Activated naive CD4-positive, alpha-beta T cell treated with Interleukin-2 at 50 U/mL for 16 hours (primary cell): ENCODE measurements at places on chromosomes 4 and X.

DNA sequence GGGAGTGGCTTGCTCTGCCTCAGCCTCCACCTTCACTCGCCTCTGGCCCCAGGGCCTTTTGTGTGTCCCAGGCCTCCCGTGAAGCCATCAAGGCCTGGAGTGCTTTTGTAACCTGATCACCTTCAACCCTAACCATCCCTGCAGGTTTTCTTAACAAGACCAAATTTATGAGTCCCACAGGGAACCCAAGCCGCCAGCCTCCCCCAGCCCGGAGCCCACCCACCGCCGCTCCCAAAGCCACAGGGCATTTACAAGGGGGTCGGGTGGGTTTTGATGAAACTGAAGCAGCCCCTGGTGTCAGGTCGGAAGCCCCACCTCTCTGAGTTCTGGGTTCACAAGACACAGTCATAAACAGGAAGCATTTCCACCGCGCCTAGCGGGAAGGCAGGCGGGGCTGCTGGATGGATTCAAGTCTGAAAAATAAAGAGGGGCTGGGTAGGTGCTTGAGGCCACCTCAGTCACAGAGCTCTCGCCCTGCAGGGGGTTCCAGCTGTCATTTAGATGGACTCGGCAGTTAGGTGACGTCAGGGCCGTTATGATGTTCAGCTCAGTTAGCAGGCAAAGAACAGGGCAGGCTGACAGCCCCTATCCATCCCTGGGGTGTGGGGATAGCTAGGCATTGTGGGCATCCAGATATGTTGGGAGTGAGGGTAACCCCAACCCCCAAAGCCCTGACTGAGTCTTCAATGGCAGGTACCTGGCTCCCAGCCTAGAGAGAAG lies 128.5 kb downstream of the BCOR start:
- peak; percentile 1 for DNase-seq

DNA sequence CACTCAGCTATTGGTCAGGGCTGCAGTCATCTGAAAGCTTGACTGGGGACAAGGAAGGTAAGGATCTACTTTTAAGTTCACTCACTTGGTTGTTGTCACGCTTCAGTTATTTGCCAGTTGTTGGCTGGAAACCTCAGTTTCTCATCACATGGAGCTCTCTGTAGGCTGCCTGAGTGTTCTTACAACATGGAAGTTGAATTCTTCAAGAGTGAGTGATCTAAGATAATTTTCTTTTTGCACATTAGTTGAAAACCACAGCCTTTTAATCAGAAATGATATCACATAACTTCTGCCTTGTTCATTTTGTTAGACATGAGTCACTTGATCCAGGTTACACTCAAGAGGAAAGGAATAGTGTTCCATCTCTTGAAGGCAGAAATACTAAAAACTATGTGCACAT lies 552.7 kb downstream of the RAPGEF2 start:
- no peak for DNase-seq

DNA sequence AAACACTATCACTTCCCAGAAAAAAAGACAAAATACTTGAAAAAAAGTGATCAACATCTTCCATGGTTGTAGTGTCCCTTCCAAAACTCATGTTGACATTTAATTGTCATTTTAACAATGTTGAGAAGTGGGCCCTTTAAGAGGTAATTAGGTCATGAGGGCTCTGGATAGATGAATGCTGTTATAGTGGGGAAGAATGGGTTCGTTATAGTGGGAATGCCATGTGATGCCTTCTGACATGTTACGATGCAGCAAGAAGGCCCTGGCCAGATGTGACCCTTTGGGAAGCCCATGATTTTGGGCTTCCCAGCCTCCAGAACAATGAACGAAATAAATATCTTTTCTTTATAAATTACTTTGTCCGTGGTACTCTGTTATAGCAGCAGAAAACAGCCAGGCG lies 4.0 kb upstream of the SLC10A6 start:
- DNase-seq: no peak

DNA sequence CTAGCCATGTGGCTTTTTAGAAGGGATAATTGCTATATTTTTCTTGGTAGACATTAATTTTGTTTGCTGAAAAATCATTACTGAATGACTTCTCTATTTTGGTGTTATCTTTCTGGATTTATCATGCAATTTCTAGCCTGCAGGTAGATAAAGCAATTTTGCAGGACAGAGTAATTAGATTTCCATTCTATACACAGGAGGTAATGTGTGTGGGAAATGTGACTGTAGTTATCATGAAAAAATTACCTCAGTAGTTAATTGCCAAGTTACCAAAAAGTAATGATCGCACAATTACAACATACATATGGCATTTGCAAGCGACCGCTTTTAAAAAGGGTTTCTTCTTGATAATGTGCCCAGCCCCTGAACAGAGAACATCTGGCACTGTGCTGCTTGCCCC lies 66.1 kb downstream of the KIT start:
- no peak for DNase-seq

DNA sequence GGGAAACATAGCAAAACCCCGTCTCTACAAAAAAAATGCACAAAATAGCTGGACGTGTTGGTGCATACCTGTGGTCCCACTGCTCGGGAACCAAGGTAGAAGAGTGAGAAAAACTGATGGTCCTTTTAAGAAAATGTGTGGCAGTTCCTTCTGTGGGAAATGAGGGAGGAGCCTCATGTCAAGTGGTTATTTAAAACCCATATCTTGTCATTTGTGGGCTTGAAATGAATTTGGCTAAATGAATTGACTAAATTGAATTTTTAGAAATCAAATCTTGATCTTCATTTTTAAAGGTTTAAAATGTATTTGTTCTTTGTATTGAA lies 16.2 kb upstream of the LAMP2 start:
- no peak for DNase-seq

GRCh38 chrX:115625572-115626301 lies 64.8 kb downstream of the PLS3 start:
- no peak for DNase-seq

DNA sequence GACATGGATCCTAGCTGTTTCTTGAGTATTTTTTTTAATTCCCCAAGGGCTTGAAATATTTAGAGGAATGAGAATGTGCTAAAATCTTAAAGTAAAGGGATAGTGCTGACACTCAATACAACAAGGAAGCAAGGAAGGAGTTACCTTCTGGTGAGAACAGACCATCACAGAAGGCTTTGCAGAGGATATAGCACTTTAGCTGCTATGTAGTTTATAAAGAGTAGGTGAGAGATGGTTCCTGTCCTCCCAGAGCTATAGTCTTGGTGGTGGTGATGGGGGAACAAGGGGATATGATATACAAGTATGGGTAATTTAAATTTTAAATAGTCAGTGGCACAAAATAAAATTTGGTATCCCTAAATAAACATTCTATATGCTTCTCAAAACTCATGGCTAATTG lies 47.6 kb downstream of the MTHFD2L start:
- no peak for DNase-seq

- DNase-seq: no peak
Observed at GRCh38 chr4:123819362-123820035, 422.9 kb downstream of the SPRY1 start.

DNA sequence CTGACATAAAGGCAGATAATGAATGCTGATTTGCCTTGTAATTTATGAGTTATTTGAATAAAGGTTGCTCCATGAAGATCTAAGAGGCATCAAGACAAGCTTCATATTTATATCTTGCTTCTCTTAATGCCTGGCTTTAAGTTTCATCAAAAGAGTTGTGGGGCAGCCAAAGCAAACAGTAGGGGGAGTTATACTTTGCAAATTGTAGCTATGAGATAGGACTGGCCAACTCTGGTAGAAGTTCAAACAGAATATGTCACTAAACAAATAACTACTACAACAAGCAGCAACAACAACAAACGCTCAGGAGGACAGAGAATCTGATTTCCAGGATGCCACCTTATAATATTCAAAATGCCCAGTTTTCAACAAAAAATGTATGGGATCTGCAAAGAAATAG lies 69.1 kb upstream of the PLAC1 start:
- DNase-seq: no peak

- no peak for DNase-seq
Observed at GRCh38 chr4:107492566-107492965, 227.5 kb downstream of the PAPSS1 start.
